ENCODE measurements at places on chromosomes 3 and 15. TPM values are rescaled to one million over a fixed set of nuclear protein-coding genes. Genes with fewer than 3 reads are reported as not detected.

Gene SLC28A1
- total RNA-seq, result 0.16 TPM

- H3K4me1 ChIP-seq, result no peaks in the 10 kb centered on the region
- no peak overlapping the region for H3K4me3 ChIP-seq
- DNase-seq, result no peak
- no peaks in the 10 kb centered on the region for H3K36me3 ChIP-seq
- H3K27me3 ChIP-seq, result peaks cover 22% of the 10 kb centered on the region
Measured at GRCh38 chr3:126664591-126665214, 9.8 kb upstream of the TXNRD3 start.

DNA sequence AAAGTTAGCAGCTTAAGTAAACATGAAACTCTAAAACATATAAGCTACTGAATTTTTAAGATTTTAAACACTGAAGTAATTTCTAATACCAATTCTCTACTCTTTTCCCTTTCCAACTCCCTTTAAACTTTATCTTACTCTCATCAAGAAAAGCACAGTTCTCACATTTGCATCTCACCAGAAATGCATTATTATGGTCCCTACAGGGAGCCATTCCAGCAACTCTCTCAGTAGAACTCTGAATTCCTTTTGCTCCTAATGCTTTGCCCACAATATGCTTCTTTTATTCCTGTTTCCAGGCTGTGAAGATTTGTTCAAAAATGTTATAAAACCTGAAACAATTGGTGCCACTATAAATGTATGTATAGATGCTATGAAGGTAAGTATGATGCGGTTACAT is 83.4 kb downstream of the TFDP2 start:
- H3K36me3 ChIP-seq, result no peaks in the 10 kb centered on the region
- DNase-seq, result no peak
- no peak overlapping the region for H3K4me3 ChIP-seq

- no peaks in the 10 kb centered on the region for H3K27me3 ChIP-seq
- no peak for DNase-seq
- H3K36me3 ChIP-seq, result no peaks in the 10 kb centered on the region
Measured at GRCh38 chr3:30688776-30689641, 82.6 kb downstream of the TGFBR2 start.

Measured in spleen (tissue), 13 donors.